Esophagus mucosa (tissue), 1 donor: ENCODE measurements at places on chromosomes 3 and 15.

DNA sequence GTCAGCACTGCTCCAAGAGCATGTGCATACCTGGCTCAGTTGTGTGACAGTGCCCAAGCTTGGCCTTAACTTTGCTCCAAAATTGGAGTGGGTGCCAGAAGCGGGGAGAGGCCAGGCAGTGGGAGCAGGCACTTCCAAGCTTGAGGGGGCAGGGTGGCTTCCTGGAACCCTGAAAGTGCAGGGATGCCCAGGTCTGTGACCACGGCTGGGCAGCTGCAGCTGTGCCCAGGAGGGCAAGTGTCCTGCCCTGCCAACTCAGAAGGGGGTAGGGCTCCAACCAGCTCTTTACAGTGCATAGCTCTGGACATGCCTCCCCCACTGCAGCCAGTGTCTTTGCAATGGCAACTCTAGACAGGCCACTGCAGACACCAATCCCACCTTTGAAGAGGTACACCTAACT is 478.6 kb downstream of the OTOL1 start:
- no peak for ATAC-seq

DNA sequence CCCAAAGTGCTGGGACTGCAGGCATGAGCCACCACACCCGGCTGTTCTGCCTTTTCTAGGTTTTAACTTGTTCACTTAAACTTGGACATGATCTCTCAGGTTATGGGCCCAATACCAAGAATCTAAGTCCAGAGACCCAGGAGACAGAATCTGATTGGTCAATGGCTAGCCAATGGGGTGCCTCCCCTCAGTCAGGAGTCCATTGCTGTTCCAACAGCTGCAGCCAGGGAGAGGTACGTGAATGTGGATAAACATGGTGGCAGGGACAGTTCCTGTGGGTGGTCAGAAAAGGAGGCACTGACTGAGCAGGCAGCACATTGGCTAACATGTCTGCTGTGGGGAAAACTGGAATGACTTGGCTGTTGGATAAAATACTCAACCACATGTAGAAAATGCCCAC is 140.3 kb downstream of the RPLP1 start:
- no peak for ATAC-seq

GRCh38 chr15:42804739-42805138 is 67.8 kb upstream of the CDAN1 start:
- no peak for ATAC-seq

DNA sequence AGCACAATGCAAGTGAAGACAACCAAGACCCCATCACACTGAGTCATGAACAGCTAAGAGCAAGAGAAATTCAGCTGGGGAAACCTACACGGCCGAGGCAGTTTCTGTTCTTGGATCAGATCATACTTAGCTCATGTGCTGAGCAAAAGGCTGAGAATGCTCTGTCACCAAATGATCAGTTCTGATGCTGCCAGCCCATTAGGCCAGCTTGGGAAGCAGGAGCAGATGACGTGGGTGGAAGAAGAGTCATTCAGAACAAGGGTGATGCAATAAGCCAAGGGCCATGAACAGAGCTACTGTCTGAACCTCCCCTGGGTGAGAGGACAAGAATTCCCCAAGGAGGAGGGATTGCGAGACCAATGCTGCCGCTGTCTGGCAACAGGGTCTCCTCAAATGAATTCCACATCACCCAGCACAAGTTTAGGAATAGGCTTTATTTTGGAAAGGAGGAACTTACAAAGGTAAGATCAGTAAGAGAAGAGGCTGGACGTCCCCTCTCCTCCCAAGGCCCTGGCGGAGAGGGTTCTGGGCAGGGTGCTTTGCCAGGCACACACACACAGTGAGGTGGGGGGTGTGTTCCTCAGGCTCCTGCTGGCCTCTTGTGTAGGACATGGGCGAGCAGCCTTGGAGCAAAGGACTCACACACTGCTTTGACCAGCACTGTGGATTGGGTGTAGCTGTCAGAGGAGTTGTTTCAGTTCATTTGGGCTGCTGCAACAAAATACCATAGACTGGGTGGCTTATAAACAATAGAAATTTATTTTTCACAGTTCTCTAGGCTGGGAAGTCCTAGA is 65.6 kb upstream of the CTXND1 start:
- peak; percentile 52 for ATAC-seq

GRCh38 chr3:188067932-188068331 is 86.0 kb upstream of the LPP start:
- no peak for ATAC-seq

GRCh38 chr15:87681104-87681503 is 575.4 kb downstream of the NTRK3 start:
- ATAC-seq: no peak

DNA sequence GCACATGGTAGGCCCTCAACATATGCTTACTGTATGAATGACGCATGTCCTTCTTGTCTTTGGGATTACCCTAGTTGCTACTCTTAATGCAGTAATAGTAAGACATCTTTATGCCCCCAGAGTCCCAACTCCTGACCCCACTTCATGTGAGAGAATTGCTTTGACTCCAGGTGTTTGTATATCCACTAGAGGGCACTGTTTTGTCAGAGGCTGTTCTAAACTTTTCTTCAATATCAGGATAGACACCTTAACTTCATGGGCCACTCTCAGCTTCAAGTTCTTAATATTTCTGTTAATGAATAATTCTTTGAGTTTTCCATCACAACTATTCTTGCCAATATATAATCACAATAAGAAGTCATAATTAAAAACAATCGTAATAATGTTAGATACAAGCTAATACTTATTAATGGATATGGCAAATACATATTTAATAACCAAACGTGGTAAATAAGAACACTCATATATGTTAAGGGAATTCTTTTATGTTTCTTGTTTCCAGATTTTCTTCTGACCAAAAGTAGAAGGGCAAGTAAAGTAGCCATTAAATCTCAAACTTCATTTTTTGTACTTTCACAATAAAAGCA is 337.2 kb upstream of the DNAJC19 start:
- ATAC-seq: peak; percentile 35

- ATAC-seq: no peak
Observed at GRCh38 chr3:134486577-134487041, 752 bp downstream of the CEP63 start.

GRCh38 chr3:100209948-100210771 is 50.6 kb upstream of the TBC1D23 start:
- no peak for ATAC-seq

- no peak for ATAC-seq
Observed at GRCh38 chr15:26972636-26973035, 1.7 kb downstream of the GABRG3 start.

GRCh38 chr3:197961582-197961945 is 1.5 kb downstream of the LMLN start:
- ATAC-seq: no peak

- no peak for ATAC-seq
Observed at GRCh38 chr3:33768578-33769330, 29.7 kb upstream of the PDCD6IP start.

DNA sequence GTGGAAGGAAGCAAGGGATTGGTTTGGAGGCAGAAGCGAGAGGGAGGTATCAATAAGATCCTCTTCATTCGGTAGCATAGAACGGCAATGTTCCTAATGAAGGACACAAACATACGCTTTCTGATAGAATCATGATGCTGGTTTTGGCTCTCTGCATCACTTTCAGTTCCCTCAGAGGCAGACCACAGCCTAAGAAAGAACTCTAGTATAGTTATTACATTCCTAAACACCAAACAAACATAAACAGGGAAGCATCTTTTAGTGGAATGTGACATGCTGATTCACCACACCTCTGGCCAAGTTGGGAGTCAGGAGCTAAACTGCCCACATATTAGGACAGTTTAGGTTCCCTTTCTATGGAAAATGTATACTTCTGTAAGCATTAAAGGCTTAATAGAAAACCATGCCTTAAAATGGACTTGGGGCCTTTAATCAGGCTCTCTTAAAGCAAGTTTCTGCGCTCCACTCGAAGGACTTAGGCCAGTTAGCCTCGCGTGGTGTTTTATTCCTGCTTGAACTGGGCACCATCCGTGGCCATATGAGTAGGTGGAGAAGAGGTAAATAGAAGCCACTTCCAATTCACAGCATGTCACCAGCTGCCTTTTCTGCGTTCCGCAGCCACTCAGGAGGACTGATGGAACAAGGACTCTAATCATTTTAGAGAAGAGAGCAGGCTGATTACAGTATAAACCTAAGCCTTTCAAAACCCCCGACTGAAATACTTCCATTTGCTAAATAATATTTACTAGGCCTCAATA is 53.7 kb downstream of the CD47 start:
- ATAC-seq: no peak

GRCh38 chr15:69535101-69535638 is 82.6 kb downstream of the RPLP1 start:
- no peak for ATAC-seq

GRCh38 chr15:65083262-65083701 is 6.7 kb downstream of the KBTBD13 start:
- no peak for ATAC-seq

- ATAC-seq: peak; percentile 14
Observed at GRCh38 chr3:49217688-49218470, 46.5 kb downstream of the KLHDC8B start.

GRCh38 chr15:71355268-71355667 is 240.0 kb downstream of the THSD4 start:
- peak; percentile 89 for ATAC-seq

- ATAC-seq: no peak
Observed at GRCh38 chr15:100663915-100664281, 61.5 kb downstream of the ASB7 start.

- no peak for ATAC-seq
Observed at GRCh38 chr15:56795502-56795901, 62.2 kb upstream of the ZNF280D start.

- no peak for ATAC-seq
Observed at GRCh38 chr15:44779761-44780160, 43.4 kb downstream of the TRIM69 start.

DNA sequence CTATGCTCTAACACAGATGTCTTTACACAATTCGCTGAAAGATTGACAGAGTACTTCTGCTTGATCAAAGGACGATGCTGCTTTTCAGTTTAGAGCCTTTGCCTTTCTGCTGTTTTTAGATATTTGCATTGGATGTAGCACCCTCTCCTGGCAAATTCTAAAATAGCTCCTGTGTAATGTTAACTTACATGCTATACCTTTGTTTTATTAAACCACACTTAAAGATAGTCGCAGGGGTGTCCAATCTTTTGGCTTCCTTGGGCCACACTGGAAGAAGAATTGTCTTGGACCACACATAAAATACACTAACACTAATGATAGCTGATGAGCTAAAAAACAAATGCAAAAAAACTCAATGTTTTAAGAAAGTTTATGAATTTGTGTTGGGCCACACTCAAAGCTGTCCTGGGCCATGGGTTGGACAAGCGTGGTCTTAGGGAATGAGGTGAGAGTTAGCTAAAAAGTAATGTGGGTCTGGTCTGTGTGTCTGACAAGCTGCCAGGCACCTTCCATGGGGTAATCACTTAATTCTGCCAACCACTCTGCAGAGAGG is 62.9 kb downstream of the ATG7 start:
- peak; percentile 83 for ATAC-seq

DNA sequence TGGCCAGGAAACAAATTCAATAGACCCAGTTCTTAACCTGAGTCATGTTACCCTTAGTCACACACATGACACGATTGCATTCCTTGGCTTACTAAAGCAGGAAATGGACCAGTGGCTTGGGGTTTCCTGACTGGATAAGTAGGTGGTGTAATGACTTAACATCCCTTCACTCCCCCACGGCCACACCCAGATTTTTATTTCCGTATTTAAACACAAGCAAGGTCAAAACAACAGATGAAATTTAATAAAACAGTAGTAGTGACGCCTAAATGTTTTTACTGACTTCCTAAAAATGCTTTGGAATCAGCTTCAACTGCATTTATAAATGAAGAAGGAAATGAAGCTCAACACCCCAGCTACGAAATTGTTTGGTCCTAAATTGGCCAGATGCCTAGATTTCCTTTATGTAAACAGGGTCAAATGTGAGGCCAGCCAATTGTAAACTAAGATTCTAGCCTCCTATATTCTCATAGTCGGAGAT is 324.3 kb downstream of the CHST2 start:
- ATAC-seq: peak; percentile 100

- no peak for ATAC-seq
Observed at GRCh38 chr3:150760431-150761200, 2.4 kb downstream of the SIAH2 start.

DNA sequence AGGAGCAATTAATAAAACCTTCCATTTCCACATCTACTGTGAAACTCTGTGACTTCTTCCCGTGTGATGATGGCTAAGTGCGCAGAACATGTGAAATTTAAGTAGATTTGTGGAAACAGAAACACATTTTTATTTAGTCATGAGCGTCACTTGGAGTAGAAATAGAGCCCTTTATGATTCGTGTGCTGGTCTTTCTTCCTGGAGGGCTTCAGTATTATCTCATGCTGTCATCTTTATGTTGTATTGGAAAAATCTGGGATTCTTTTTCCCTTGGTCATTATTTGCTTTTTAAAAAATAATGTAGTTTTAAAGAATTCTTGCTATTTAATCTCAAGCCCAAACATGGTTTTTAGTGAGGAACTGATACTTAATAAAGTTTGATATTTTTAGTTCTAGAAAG is 284.0 kb upstream of the CTDSPL start:
- no peak for ATAC-seq
